ENCODE measurements at places on chromosomes 5 and 9.

GRCh38 chr9:95506428-95506677, 10.4 kb downstream of the PTCH1 start:
- DNase-seq, result no peak

DNA sequence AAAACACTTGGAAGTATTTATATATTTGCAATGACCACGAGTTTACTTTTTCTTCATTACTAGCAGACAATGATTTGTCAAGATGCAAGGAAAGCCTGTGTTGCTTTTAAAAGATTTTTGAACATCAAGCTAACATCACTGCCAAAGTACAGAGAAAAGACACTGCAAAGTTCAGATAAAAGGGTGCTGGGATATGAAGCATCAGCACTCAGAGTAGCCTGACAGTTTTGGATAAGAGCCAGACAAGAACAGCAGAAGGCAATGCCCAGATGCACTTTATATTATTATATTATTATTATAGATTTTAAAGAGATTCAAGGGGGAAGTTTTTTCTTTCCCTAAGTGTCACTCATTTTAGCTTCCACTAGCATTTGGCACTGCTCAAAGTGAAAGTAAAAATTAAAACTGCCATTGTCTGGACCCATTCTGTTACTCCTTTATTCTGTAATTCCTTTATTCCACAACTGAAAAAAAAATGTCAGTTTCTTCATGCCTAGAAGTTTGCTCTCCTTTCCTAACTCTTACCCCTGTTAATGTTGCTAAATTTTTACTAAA, 240.6 kb downstream of the EFNA5 start:
- DNase-seq, result no peak

DNA sequence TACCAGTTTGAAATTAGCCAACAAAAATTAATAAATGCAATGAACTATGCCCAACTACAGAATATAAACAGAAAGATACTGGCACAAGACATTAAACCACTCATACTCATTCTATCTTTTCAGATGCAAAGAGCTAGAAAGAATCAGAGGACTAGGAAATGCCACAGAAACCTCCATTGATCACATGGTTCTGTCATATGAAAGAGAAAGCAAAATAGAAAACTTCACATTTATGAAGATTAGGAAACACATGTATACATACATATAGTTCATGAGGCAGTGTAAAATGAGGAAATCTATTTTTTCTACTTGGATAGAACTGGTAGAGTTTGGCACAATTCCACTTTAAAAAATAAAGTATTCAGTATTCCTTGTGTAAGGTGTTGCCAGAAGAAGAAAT, 275.1 kb upstream of the PTGER4 start:
- no peak for DNase-seq

DNA sequence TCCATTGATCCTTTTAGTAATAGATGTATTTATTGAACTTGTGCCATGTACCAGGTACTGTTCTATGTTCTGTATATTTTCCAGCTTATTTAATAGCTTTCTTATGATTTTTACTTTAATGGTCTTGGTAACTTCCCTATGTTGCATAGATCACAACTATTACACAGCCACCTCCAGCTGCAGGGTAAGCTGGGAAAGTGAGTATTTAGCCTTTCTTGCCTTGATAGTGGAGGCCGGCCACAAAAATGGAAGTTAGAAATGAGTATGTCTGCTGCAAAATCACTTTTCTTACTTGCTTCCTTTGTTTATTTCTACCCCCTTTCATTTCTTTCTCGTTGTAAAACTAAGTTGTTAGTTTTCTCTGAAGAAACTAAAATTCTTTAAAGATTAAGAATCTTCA, 43.1 kb upstream of the ANKDD1B start:
- DNase-seq, result no peak

- no peak for DNase-seq
Observed at GRCh38 chr5:101390151-101390908, 487.2 kb upstream of the ST8SIA4 start.

- DNase-seq, result no peak
Observed at GRCh38 chr5:5298068-5298633, 124.3 kb upstream of the ICE1 start.

DNA sequence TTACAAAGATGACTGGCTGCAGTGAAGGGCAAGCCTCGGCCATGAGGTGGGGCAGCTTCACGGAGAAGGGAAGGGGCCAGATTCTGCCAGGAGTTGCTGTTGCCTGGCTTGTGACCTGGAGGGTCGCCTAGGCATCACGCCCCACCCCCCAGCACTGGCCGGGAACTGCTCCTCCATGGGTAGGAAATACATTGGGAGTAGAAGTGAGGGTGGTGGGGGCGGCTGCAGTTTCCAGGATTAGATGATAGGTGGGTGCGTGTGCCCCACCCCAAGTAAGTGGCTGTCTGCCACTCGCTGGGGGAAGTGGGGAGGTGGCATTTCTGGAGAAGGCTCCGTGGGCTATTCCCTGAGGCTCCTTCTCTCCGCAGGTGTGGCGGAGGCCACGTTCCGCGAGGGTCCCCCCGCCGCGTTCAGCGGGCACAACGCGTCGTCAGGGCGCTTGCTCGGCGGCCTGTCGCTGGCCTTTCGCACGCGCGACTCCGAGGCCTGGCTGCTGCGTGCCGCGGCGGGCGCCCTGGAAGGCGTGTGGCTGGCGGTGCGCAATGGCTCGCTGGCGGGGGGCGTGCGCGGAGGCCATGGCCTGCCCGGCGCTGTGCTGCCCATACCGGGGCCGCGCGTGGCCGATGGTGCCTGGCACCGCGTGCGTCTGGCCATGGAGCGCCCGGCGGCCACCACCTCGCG, 16.9 kb downstream of the CRB2 start:
- no peak for DNase-seq

DNA sequence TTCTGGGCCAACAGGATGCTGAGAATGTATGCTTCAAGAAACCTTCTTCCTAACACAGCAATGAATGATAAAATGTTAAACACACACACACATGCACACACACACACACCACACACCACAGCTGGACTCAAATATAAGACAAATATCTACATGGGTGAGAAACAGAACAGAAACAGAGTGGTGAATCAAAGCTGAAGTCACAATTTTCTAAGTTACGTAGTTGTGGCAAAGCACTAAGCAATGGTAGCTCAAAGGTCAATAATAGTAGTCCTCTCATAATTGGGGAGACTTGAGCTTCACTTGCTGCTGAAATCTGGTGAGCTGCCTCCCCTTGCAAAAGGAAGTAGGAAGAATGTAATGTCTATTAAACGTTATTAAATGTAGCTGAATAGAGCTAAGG, 33.7 kb upstream of the ITGA1 start:
- DNase-seq, result no peak

GRCh38 chr5:96703384-96703920, 41.3 kb downstream of the CAST start:
- DNase-seq, result no peak

DNA sequence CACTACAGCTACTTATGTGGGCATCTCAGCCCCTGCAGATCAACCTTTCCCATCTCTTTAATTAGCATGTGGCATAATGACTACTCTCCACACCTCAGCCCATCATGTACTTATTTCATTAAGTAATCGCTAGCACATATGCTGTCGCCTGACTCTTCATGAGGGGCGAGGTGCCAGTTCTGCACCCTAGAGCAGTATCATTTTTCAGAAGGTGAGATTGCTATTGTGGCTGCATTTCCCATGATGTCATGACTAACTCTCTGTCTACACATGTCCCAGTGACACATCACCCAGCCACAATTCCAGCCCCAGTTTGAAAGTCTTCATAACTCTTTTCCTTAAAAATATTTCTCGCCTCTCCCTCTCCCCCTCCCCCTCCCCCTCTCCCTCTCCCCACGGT, 7.6 kb upstream of the F2RL1 start:
- no peak for DNase-seq

- DNase-seq, result no peak
Observed at GRCh38 chr9:81344366-81344765, 345.0 kb downstream of the TLE1 start.

Data from stimulated activated CD8-positive, alpha-beta memory T cell treated with anti-CD3 and anti-CD28 coated beads, Interleukin-7, amount 100 ng/mL, for 1 hour (primary cell).